ENCODE measurements at places on chromosomes 16 and 17.
A peak's percentile ranks its signal among the peaks of the same experiment; 100 is the strongest.

- DNase-seq: no peak
These were observed 61.0 kb upstream of the CHMP6 start for GRCh38 chr17:80930335-80931279.

DNA sequence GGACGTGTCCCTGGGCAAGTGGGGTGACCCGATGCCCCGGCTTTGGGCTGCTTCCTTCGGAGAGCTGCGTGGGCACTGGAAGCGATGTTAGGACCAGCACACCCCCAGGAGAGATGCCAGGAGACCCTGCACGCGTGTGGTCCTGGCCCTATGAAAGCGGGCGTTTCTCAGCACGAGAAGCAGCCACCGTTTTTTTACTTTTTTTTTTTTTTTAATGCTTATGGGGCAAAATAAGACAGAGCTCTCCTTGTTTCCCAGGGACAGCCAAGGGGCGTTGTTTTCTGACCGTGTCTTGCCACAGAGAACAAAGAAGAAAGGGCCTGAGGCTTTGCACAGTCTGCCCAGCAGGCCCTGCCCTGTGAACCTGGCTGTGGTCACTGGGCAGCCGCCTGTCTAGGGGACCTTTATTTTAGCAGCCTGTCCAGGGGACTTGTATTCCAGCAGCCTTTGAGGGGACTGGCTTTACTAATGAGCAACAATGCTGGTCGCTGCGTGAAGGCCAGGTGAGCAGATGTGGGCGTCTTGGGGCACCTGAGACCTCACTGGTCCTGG is 996 bp downstream of the SLC25A10 start:
- peak; percentile 65 for DNase-seq

DNA sequence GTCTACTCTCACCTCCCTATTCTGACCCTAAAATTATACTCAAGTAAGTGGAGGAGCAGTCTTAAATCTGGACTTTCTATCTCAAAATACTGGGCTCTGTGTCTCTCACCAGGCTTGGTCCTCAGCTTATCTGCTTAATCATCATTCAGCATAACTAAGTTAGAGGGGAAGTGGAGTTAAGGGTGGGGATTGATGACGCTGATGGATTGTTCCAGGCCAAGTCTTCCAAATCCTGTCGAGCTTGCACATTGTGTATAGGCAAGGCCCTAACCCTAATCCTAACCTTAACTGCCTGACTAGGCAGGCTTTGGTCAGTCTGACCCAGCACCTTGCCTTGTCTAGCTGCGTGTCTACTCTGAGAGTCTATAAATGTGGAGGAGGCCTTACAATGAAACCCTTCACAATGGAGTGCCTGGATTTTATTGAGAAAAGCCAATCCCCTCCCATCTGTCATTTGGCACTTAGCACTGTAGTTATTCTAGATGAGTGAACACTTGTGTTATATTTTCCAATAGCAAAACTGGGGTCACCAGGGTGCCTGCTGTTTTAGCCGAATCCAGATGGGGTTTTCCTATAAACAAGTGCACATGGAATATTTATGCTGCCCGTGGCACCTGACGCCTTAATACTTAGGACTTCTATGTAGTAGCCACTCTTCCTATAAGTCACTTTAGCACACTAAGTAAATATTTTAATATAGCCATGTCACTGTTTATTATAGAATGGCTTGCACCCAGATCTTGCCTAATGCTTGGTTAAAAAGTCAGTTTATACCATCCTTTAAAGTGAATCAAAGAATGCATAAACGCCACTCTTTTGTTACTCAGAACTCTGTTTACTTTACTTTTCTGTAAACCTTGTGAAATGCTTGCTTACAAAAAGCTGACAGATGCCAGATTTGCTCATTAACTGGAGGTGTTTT is 193.2 kb upstream of the MYOCD start:
- no peak for DNase-seq

GRCh38 chr16:87235810-87236515 is 81.2 kb downstream of the C16orf95 start:
- no peak for DNase-seq

DNA sequence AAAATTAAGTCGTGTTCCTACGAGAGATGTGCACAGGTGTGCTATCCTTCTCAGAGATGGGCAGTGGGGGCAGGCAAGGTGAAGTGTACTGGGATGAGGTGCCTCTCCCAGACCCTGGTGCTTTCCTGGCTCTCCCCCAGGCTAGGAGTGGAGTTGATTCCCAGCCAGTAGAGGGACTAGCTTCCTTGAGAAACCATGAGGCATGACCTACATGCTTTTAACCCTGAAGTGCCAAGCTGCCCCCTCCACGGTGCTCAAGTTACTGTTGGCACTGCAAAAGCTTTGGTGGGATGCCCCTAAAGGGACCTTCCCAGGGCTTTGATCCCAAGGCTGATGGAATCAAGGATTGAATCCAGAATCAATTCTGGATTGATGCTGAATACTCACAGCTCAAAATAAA is 47.0 kb upstream of the SREBF1 start:
- DNase-seq: no peak

- no peak for DNase-seq
These were observed 9.5 kb upstream of the IGFBP4 start for GRCh38 chr17:40433551-40434415.

GRCh38 chr17:50505591-50506130 is 2.6 kb upstream of the MYCBPAP start:
- no peak for DNase-seq

- DNase-seq: no peak
These were observed 113.9 kb downstream of the BANP start for GRCh38 chr16:88064889-88065746.

DNA sequence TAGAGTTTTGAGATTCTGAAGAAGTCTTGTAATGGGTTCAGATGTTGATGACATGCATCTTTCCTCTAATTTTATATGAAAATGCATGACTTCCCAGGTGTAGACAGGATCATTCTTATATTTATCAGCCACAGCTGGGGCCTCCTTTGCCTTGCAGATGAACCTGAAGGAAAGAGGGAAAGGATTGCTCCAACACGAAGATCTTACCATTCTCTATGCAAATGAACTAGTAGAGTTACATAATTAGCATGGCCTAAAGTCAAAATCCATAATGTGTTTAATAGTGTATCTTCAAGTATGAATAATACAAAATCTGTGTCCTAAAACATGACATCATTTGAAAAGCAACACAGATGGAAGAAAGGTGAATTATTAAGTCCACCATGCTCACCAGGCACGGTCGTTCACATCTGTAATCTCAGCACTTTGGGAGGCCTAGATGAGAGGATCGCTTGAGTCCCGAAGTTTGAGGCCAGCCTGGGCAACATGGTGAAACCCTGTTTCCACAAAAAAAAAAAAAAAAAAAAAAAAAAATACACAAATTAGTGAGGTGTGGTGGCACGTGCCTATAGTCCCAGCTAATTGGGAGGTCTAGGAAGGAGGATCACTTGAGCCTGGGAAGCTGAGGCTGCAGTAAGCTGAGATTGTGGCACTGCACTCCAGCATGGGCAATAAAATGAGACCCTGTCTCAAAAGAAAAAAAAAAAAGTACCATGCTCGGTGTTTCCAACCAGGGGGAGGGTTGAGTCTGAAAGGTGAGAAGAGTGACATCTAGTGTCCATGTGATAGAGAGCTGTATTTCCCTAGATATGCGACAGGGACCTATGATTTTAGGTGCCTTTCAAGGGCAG is 6.3 kb downstream of the VWA3A start:
- DNase-seq: peak; percentile 77

DNA sequence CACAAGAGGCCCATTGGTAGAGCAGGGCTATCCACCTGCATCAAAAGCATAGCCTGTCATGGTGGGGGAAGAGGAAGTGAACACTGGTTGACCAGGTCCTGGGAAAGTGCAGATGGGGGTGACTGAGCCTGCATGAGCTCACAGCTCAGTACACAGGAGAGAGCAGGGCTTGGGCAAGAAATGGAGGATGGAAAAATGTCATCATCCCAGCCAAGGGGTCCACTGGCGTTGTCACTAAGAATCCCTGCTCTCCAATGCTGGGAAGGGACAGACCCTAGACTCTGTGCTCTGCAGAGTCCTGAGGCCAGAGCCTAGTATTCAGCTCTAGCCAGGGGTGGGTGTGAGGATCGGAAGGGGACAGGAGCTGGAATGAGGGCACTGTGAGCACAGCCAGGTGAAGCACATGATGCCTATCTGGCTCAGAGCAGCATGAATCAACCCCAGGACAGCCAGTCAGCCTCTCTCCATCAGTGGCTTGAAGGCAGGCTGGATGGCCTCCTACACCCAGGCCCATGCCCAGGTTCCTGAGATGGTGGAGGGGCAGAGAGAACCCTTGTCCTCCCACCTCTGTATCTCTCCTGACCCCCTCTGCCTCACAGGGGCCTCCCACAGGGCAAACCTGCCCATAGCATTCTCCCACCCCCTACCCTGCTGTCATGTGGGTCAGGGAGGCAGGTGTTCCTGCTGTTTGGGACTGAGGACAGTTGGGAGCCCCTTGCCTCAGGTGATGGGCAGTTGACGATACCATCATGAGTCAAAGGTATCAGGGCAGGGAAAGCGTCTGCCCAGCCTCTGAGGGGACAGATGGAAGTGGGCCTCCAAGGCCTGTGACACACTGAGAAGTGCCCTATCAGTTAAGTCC is 13.8 kb upstream of the CTCF start:
- DNase-seq: no peak

GRCh38 chr16:732936-733335 is 6.0 kb downstream of the HAGHL start:
- DNase-seq: no peak

GRCh38 chr17:1727876-1728630 is 3.5 kb downstream of the WDR81 start:
- DNase-seq: no peak

GRCh38 chr16:22632606-22633005 is 121.9 kb downstream of the NPIPB5 start:
- no peak for DNase-seq

DNA sequence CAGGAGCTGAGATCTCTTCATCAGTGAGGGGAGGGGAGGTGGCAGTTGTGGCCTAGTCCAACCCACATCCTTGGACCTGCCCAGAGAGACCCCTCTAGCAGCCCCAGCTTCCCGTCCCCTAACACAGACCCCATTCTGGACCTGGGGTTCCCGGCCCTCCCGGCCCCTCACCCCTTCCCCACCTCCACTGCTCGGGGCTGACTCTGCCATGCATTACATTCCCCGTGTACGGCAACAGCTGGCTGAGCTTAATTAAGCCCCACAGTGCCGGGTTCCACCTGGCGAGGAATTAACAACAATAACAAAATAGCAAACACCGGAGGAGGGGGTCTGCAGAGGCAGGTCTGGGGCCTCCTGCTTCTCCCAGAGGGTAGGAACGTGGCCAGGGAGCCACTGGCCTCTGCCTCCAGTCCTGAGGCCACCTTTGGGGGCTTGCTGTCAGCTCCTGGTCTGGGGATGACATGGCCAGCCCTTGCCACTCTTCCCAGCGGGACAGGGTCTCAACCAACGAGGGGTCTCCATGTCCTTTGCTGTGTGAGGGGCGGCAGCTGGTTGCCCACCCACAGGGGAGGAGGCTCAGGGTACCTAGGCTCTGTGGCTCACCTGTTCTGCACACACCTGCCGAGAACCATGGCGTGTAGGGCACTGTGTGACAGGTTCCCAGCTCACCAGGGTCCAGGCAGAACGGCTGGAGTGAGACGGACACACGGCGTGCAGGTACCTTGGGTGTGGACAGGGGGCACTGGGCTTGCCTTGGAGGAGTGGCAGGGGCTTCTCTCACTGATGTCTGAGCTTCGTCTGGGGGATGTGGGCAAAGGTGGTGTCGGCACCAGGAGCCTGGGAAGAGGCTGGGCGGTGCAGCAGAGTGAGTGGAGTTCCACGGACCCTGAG is 46.9 kb upstream of the CBFA2T3 start:
- no peak for DNase-seq

Measured in SW480 (cell line).